ENCODE measurements at places on chromosomes 3 and 15.

DNA sequence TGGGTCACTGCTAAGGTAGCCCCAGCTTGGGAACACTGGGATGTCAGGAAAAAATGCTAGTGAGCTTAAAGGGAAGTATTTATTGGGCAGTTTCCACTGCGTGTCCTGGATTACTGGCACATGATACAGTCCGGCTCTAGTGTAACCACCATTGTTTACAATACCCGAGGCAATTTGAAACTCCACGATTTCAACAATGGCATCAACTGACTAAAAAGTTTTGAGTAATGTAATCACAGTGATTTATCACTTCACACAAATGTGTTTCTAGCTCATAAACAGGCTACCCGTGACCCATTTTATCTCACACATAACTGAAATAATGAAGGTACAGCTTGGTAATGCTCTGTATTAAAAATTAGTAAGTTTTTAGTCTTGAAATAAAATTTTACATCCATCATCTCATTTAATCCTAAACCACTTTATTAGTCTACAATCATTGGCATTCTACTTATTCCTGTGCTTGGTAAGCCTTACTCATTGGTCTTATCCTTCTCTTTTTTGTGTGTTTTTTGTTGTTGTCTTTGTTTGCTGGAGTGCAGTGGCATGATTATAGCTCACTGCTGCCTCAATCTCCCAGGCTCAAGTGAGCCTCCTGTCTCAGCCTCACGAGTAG, 7.6 kb downstream of the ZMAT3 start:
- no peak for DNase-seq

DNA sequence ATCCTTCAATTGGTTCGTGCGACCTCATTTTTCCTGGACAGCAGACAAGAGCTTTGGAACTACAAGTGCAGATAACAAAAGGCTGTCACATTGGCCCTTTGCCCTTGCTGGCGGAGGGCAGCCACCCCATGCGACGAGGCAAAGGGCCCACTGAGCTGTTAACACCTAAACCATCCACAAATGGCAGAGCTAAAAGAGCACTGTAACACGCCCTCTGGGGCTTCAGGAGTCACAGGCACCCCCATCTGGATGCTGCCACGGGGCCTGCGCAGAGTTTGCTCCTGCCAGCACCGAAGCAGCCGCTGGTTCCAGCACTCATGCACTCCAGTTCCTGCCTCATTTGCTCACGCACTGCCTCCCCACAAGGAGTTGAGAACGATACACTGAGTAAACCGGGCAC, 524.9 kb downstream of the ZNF385D start:
- DNase-seq, result no peak

GRCh38 chr3:195709676-195710085, 11.1 kb upstream of the MUC20 start:
- DNase-seq, result no peak

DNA sequence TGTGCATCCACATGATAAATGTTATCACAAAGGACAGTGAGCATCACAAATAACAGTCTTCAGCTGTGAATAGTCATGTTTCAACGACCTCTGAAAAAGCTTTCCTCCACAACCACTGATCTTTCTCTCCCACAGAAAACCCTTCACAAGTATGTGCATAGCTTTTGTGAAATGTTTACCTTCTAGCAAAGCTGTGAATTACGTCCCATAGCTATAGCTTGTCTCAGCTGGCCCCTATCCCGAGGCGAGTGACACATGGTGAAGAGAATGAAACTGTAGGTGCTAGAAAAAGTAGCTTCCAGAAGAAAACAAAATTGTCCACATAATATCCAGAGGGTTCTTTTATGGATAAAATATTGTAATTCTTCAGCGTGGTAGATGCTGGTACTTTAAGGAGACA, 182.0 kb downstream of the FGF12 start:
- DNase-seq, result no peak

DNA sequence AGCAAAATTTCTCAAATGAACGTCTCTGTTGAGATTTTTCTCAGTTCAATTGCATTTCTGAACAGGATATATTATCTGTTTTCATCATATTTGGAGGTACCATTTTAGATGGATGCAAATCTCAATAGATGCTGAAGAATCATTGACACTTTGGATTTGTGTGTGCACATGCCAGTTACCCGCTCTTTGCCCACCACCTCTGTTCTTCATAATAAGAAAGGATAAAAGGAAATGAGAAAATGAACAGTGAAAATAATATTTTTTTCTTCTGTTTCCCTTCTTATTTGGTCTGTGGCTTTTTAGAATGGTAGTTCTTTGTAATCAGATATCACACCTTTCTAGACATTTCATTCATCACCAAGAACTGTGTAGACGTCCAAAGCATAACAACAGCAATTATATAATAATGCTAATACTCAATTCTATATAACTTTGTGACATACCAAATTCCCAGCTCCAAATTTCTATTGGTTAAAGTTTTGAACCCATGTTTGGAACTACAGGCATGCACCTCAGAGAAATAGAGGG, 256.7 kb upstream of the SATB1 start:
- DNase-seq, result no peak

- no peak for DNase-seq
Measured at GRCh38 chr3:89368846-89369245, 261.4 kb downstream of the EPHA3 start.

DNA sequence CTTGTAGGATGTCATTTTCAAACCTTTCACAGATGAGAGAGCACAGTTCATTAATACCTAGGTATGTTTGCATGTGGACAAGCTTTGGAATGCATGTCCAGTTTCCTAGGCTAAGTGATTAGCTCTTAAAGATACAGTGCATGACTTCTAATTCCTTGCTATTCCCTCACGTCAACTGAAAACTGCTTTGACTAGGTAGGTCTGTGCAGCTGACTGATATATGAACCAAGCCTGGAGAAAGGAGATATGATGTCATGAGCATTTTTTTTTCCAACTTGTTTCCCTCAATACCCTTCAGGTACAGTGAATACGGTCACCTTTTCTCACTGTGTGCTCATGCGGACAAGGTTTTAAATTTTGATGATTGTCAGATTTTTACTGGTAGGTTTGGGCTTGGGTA, 41.6 kb upstream of the TASOR start:
- DNase-seq, result no peak

DNA sequence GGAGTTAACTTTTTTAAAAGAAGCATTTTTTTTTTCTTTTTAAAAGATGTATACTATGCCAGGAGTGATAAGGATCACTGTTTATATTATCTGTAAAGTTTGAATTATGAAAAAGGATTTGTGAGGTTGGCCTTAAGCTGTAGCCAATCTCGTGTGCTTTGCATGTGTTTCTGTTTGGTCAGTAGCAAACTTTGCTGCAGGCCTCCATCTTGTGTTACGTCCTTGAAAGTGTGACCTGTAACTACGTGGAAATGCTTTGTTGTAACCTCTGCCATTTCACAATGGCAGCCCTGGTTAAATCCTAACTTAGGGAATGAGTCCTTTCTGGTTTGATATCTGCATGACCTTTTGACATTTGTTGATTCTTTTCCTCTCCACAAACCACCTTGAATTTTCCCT, 1345.6 kb downstream of the NSUN3 start:
- no peak for DNase-seq

DNA sequence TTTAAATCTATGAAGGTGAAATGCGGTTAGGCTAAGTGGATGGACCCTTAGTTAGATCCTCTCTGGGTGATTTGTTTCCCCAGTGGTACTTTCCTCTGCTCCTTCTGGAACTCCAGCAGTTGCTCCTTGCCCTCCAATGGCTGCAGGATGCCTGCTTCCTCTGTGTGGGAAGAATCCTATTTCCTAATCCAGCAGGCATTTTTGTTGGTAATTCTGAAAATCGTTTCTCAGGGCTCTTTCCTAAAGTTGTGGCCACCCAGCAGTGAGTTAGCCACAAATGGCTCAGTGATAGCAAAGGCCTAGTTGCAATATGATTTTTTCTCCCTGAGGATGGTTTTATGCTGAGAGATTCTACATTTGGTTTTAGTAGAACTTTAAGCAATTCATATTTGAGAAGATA, 332.3 kb upstream of the C2CD4B start:
- no peak for DNase-seq

- DNase-seq, result no peak
Measured at GRCh38 chr3:15262021-15262420, 56.0 kb downstream of the CAPN7 start.

GRCh38 chr3:175608911-175609310, 749.8 kb downstream of the NAALADL2 start:
- no peak for DNase-seq

DNA sequence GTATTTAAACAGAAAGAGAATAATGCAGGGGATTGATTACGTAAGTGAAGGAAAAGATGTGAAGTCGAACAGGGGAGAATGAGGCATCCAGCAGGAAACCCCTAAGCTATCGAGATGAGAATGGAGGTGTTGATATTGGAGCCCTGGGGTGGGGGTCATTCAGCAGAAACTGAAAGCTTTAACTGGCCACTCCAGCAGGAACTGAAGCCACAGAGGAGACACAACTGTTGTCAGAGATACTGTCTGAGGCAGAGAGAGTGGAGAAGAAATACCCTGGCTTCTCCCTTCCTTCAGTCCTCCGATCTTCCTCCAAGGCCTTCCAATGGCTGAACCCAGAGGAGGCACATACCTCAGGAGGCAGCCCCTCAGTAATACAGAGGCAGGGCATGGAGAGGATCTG, 152.4 kb downstream of the THRB start:
- no peak for DNase-seq

GRCh38 chr15:101381671-101382212, 86.7 kb upstream of the SNRPA1 start:
- DNase-seq, result peak; percentile 33

GRCh38 chr3:27358372-27358771, 10.8 kb downstream of the NEK10 start:
- no peak for DNase-seq

DNA sequence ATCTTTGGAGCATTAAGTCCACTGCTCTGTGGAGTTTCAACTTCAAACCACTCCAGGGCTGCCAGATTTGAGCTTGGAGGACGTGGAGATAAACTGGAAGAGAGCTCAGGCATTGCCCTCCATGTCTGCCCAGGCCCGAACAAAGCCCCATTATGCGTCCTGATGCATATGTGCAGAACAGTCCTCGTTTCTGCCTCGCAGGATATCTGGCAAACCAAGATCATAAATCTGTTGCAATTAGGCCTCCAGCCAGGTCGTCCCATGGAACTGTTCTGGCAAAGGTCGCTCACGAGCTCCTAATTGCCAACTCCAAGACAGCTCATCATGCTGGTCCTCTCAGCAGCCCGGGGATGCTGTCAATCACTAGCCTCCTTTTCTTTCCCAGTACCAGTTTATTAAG, 91.2 kb downstream of the SEMA5B start:
- peak; percentile 32 for DNase-seq

GRCh38 chr3:48738144-48738536, 21.1 kb upstream of the IP6K2 start:
- no peak for DNase-seq

GRCh38 chr3:36790765-36791164, 26.4 kb upstream of the DCLK3 start:
- no peak for DNase-seq

DNA sequence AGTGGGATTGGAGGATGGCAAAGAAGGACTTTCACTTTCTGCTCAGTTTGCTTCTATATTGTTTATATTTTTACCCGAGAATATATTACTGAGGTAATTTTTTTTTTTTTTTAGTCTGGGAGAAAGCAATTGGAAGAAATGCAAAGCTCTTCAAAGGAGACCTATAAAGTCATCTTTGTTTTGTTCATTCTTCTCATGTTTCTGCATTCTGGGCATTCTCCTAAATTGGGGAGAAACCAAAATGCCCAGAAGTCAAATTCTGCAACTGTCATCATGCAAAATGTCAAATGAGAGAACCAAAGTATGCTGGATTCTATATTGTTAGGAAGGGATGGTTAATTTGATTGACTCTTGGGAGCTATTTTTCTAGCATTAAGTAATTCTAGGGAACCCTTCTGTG, 168.3 kb upstream of the TSC22D2 start:
- no peak for DNase-seq

- DNase-seq, result no peak
Measured at GRCh38 chr3:198071602-198072287, 111.7 kb downstream of the LMLN start.

GRCh38 chr3:152139651-152140050, 129.1 kb upstream of the MBNL1 start:
- DNase-seq, result no peak

DNA sequence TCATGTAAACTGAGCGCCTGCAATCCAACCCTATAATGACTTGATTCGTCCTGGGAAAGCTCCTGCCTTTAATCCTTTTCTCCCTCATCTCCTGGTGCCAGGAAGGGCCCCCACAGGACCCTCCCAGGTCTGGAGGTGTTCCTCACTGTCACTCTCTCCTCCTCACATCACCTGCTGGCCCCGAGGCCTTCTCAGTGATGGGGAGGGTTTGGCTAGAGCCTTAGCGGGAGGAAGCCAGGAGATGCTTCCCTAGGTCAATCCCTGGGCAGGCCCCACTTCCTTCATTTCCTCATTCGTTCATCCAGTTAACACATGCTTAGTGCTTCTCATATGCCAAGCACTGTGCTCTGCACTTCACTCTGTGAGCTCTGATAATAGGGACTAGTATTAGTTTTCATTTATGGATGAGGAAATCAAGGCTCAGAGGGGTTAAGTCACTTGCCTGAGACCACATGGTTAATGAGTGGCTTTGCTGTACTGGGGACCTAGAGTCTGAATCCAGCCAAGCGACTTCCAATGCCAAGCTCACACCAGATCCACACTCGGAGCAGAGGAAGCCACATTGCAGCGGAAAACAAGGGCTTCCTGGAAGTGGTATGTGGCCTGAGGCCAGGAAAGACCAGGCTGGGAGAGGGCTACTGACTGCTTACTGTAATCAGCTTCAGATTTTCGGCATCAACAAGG, 50.3 kb upstream of the CHRNB4 start:
- no peak for DNase-seq

DNA sequence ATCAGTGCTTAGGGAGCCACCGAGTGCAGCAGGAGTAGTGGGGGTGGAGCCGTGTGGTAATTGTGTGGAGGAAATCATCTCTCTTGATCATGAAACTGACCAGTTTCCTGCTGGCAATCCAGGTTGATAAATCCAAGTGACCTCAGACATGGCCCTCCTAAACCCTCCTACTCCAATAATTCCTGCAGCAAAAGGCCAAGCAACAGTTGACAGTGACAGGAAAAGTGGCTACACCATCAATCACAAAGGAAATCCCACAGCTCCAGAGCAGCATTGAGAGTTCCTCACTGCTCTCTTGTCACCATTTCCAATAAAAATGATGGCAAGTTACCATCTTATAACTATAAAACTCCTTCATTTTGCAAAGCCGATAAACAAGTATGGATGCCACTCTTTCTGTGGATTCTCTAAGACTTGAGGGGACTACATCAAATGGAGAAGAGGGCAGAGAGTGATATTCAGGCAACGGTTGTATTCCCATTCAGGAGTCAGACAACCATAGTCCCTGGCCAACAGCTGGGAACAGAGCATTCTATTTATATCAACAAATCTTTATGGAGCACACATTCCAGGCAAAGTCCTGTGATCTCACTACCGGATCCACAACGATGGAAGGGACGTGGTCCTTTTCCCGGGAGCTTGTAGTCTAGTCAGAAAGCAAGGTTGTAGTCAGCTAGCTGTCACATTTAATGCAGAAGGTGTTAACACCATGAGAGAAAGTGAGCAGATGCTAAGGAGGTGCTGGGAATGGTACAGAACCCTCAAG, 312.5 kb upstream of the CTNNB1 start:
- no peak for DNase-seq

GRCh38 chr3:9100513-9100894, 137.2 kb upstream of the RAD18 start:
- DNase-seq, result no peak

Measured in retina (tissue), 1 donor.